Suppressor macrophage treated with lipopolysaccharide for 1 hour (primary cell): ENCODE measurements at places on chromosomes 7 and 10.
A peak's percentile ranks its signal among the peaks of the same experiment; 100 is the strongest.

- no peak for DNase-seq
Observed at GRCh38 chr10:33802566-33802965, 468.1 kb upstream of the NRP1 start.

GRCh38 chr7:6440381-6440780 lies 7.4 kb downstream of the DAGLB start:
- DNase-seq = no peak

DNA sequence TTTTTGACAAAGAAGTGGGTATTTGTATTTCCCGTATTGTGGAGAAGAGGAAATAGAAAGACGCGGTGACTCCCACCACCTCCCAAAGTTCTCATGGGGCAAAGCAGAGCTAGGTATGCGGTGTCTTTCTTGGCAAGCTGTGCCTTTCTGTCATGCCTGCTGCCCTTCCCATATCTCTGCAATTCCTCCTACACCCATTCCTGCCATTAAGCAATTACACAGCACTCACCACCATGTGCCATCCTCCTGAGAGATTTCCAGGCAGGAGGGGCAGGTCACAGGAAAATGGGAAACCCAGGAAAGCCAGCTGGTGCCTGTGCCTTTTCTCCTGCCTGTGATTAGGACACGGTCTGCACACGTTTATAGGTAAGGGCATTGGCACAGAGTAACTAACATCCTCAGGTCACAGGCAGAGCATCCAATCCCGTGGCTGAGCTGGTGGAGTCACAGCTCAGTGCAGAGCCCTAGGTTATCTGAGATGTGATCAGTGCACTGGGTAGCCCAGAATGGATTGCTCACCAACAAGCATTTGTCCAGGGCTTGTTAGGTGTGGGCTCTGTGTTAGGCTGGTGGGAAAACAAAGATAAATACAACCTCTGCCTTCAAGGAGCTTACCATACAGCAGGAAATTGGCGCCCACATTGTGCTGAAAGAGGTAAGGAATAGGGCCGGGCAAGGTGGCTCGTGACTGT lies 9.4 kb upstream of the CRTAC1 start:
- no peak for DNase-seq

- no peak for DNase-seq
Observed at GRCh38 chr7:39407137-39407536, 159.1 kb upstream of the YAE1 start.

DNA sequence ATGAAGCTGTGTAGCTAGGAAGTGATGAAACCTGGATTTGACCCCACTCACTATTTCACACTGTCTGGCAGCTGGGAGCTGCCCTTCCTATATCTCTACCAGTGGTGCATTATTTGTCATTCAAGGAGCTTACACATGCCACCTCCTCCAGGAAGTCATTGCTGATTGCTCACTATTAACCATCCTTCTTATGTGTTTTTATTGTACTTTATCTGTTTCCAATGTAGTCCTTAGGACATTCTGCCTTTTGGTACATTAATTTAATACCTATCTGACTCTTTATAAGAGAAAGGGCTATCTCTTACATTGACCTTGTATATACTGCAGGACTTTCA lies 31.0 kb downstream of the HHEX start:
- no peak for DNase-seq

DNA sequence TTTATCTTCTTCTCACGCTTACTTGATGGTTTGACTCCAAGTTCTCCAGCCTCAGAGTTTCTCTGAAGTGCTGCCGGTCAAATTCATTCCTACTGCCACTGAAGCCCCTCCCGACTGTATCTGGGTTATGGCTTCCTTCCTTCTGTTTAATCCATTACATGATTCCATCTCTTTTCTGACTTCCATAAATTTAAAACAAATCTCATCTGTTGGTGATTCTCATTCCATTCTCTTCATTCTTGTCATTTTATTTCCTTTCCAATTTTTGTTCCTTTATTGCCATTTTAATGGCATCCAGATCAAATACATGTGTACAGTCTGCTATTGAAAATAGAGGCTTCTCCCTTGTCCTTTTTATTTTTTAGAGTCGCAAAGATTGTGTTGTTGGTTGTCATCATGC lies 25.4 kb upstream of the HIBADH start:
- no peak for DNase-seq

- DNase-seq = no peak
Observed at GRCh38 chr7:27453702-27454405, 208.8 kb downstream of the HIBADH start.

DNA sequence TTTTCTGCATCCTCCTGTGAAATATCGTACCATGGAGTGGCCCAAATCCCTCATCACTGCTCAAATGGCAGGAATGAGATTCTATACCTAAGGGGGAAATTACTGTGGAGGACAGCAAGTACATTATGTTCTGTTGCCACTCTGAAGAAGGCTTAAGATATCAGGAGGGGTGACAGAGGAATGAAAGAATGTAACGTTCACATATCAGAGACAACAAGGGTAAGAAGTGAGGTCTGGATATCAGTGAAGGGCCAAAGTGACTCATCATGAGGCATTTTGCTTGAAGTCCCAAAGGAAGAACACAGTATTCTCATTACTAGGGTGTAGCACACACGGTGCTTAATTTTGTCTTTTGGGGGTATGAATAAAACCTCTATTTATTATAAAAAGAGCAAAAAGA lies 71.5 kb upstream of the SLC13A1 start:
- DNase-seq = no peak

DNA sequence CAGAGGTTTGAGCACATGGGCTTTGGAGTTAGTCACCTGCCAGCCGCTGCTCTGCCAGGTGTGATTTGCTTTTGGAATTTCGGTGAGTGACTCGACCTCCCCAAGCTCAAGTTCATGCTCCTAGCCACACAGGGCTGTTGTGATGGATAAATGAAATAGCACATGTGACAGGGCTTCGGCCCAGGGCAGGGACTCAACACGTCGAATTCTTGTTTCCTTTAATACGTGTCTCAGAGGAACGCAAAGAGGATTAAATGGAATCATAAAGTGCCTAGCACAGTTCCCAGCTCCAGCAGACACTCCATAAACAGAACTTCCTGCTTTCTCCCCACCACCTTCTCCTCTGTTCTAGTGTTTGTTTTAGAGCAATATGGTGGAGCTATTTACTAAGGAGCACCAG lies 88.3 kb upstream of the CHST15 start:
- DNase-seq = no peak

GRCh38 chr7:17493446-17493845 lies 195.0 kb downstream of the AHR start:
- no peak for DNase-seq

DNA sequence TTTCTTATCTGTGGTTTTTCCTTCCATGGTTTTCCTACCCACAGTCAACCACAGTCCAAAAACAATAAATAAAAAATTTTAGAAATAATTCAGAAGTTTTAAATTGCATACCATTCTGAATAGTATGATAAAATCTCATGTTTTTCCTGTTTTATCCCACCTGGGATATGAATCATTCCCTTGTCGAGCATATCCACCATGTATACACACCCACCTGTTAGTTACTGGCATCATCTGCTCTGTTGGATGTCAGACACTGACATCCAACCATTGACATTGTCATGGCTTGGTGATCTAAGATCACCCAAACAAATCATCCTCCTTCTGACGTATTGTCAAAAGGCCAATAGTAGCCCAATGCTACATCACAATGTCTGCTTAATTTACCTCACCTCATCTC lies 749.8 kb downstream of the TNS3 start:
- no peak for DNase-seq

- DNase-seq = no peak
Observed at GRCh38 chr10:14377591-14378175, 47.0 kb upstream of the FRMD4A start.

- peak; percentile 87 for DNase-seq
Observed at GRCh38 chr10:103696411-103697145, 158.8 kb downstream of the SH3PXD2A start.

DNA sequence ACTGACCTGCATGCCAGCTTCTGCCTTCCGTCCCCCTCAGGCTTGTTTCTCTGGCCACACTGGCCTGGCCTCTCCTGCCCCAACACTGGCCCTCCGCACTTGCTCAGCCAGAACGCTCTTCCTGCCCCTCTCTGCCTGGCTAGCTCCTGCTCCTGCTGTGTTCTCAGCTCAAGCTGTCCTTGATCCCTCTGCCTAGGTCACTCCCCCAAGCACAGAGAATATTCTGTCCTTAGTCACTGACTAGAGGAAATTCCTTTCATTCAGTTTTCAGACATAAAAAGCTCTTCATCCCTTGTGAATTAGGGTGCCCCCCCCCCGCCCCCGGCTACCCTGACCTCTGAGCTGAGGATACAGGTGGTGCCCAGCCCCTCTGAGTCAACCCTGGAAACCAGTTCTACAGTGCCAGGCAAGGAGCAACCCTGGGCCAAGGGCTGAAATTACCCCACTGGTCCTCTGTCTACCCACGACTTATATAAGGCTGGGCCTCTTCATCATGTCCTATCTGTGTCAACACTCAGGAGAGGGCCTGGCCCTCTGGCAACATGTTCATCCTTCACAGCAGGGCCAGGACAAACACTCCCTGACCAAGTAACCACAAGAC lies 6.6 kb upstream of the SGPL1 start:
- no peak for DNase-seq

- no peak for DNase-seq
Observed at GRCh38 chr7:37489703-37490102, 41.0 kb upstream of the ELMO1 start.

DNA sequence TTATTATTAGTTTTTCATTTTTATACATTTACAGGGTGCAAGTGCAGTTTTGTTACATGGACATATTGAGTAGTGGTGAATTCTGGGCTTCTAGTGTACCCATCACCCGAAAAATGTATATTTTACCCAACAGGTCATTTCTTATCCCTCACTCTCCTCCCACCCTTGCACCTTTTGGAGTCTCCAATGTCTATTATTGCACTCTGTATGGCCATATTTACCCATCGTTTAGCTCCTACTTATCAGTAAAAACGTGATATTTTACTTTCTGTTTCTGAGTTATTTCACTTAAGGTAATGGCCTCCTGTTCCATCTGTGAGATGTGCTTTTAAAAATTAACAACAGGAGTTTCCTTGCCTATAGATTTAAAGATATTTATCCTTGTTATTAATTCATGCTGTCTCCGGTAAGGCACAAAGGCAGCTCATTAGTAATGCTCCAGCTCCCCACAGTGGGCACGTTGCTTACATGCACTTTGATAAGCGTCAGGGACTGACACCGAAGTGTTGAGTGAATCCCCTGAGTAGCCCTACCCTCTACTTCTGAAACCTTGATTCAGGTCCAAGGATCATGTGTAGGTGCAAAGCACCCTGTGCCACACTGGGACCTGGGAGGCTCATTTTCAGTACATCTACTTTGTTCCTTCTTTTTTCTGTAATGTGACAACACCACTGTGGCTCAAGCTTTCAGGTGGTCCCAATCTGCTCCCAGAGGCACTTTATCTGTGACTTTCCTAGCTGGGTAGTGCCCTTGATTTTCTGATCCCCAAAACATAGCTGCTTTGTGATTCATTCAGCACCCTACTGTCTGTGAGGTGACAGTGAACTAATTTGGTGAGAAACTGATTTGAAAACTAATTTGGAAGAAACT lies 27.3 kb downstream of the HYAL4 start:
- DNase-seq = peak; percentile 67

DNA sequence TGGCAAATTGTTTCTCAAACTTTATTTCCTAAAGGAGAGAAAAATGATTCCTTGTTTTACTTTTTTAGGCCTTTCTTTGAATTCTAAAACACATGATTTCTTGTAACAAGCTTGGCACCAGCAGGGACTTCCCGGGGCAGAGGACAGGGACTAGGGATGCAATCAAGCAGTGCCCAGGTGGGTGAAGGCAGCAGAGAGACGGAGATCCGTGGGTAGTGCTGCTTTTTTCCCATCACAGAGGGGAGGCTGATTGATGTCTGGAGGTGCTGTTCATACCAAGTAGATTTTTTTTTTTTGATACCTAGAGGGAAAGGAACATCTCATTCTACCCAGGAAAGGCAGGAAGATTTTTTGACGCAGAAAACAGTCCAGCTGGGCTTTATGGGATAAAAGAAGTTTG lies 91.9 kb downstream of the FAM171A1 start:
- no peak for DNase-seq

DNA sequence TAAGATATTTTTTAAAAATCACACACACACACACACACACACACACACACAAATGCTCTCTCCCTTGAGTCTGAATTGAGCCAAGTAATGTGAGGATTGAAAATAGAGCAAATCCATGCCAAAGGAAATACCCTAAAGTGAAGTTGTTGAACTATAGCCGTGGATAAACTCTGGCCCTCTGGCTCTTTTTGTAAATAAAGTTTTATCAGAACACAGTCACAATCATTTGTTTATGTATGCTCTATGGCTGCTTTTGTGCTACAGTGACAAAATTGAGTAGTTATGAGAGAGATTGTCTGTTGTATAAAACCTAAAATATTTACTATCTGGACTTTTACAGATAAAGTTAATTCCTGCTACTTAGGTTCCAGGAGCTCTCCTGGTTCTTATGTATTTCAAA lies 39.1 kb downstream of the NKX2-3 start:
- no peak for DNase-seq

DNA sequence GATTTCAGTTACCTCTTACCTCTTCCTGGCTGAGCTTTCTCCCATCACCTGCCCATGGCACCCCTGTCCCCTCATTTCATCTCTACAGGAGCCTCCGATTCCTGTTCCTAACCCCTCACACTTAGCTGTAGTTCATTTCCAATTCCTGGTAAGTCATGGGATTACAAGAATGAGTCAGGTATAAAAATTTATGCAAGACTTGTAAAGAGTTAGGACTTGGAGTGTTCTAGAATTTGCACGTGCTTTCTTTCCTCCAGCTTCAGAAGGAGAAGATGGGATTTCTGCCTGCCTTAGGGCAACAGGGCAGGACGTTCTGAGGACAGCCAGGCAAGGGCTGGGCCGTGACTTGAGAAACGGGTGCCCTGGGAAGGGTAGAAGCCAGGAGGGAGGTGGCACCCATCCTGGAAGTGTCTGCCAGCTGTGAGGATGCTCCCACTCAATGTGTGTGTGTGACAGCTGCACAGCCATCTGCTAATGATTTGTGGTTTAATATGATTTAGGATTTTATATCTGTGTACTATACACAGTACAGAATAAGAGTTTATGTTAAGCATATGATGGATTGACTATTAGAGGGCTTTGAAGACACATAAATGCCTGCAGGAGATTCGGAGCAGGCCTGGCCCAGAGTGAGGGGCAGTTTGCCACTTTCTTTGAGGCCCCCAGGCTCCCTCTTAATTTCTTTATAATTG lies 81.5 kb upstream of the VIPR2 start:
- DNase-seq = no peak

GRCh38 chr10:132989476-132990415 lies 47.4 kb upstream of the CFAP46 start:
- DNase-seq = no peak

- no peak for DNase-seq
Observed at GRCh38 chr10:69865450-69865849, 63.7 kb downstream of the COL13A1 start.

DNA sequence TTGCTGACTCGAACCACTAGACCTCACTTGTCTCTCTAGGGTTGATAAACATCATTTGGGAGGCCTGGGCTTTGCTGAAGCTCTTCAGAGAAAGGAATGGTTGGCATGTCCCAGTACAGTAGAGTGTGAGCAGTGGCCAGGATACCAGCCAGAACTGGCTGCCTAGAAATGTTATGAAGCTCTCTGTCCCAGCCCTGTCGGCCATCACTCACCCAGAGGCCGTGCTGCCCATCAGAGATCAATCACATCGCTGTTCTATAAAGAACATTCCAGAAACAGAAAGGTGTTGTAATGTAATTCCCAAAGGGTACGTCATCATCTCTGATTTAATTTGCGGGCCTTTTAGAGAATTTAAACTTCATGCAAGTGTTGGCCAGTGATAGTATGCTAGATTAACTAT lies 111.5 kb downstream of the PRPF18 start:
- no peak for DNase-seq
